Foreskin keratinocyte (primary cell): ENCODE measurements at places on chromosomes 1 and 21.

DNA sequence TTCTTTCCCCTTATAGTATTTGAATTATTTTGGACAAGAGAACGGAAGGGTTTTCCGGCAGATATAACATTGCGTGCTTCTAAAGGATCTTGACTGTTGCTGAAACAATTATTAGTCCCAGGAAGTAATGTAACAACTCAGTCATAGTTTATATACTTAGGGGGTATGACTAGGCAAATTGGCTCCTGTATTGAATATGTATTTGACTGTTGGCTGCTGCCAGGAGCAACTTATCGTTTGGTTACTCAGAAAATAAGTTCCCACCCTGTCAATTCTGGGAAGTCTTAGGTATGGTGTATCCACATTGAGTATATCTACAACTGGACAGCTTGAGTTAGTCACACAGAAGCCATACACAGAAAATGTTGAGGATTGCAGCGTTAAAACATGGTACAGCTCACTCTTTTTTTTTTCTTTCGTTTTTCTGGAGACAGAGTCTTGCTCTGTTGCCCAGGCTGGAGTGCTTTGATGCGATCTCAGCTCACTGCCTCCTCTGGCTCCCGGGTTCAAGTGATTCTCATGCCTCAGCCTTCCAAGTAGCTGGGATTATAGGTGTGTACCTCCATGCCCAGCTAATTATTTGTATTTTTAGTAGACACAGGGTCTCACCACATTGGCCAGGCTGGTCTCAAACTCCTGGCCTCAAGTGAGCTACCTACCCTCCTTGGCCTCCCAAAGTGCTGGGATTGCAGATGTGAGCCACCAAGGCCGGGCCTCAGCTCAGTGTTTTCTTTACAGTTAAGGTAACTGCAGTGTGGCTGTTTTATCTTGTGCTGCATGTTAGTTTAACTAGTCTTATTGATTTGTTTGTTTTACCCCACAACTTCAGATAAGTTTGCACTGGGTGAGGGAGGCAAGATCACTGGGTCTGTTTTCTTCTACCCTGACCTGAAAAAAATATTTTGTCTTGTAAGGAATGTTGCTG, 10.2 kb downstream of the SMAP2 start:
- no peak for DNase-seq

- no peak for DNase-seq
These were observed 232.9 kb upstream of the SGIP1 start for GRCh38 chr1:66300972-66301451.

GRCh38 chr1:209526137-209526536, 57.4 kb upstream of the CAMK1G start:
- no peak for DNase-seq

GRCh38 chr1:207581496-207582153, 63.3 kb upstream of the CR1L start:
- no peak for DNase-seq

GRCh38 chr1:115336741-115337140, 1.3 kb downstream of the NGF start:
- DNase-seq: no peak

- no peak for DNase-seq
These were observed 17.8 kb downstream of the PKNOX1 start for GRCh38 chr21:42991992-42992740.

- DNase-seq: no peak
These were observed 2.3 kb downstream of the TENT5C start for GRCh38 chr1:117608115-117608615.

- no peak for DNase-seq
These were observed 3.9 kb downstream of the EFCAB14 start for GRCh38 chr1:46714976-46715375.

GRCh38 chr1:188778578-188778977, 1699.1 kb downstream of the BRINP3 start:
- DNase-seq: no peak

DNA sequence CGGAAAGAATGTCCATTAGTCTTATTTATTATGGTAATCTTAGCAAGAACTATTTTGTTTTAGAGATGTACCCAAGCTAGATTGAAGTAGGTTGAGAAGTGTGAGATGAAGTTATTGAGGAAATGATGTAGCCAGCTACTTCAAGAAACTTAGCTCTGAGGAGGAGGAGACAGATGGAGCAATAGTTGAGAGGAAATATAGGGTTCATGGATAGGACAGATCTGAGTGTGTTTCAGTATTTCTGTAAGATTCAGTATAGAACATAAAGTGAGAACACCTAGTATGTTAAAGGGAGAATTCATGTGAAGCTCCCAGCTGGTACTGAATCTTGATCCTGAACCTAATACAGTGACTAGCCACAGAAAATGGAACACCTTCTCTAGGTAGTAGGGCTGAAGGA, 28.9 kb downstream of the TSNAX start:
- no peak for DNase-seq

GRCh38 chr21:29382030-29382654, 83.4 kb downstream of the BACH1 start:
- DNase-seq: peak; percentile 79

DNA sequence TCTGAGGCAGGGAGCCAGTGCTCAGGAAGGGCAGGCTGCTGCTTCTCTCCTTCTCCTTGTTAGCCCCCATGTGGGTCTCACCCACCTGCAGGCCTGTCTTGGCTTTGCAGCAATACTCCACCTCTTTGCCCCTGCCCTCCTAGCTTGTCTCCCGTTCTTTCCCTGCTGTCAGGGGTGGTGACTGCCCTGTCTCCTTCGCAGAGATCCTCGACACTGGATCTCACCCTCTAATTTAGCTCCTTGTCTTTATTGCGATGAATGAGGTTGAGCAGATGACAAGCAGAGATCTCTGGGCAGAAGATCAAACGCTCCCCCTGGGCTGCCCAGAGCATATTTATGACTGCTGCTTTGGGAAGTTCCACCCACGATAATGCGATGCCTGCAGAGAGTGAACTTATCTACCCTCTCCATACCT, 199.2 kb downstream of the ROR1 start:
- no peak for DNase-seq

DNA sequence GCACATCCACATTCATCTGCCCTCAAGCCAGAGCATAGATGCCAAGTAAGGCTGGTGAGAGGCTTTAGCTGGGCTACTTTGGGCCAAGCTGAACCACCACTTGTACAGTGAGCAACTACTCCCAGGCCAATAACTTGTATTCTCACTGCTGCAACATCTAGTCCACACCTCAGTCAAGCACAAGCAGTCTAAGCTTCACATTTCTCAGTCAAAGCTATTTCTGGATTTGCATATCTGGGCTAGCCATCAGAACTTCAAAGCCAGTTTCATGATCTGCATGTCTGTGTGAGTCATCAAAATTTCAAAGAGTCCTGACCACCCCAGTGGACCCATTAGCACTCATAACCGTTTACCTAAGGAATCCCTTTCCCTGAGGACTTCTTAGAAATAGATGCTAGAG, 77.7 kb upstream of the DIRAS3 start:
- no peak for DNase-seq

- DNase-seq: no peak
These were observed 77.6 kb downstream of the DUSP10 start for GRCh38 chr1:221664253-221664652.
